ENCODE measurements at places on chromosomes 2 and 18.

DNA sequence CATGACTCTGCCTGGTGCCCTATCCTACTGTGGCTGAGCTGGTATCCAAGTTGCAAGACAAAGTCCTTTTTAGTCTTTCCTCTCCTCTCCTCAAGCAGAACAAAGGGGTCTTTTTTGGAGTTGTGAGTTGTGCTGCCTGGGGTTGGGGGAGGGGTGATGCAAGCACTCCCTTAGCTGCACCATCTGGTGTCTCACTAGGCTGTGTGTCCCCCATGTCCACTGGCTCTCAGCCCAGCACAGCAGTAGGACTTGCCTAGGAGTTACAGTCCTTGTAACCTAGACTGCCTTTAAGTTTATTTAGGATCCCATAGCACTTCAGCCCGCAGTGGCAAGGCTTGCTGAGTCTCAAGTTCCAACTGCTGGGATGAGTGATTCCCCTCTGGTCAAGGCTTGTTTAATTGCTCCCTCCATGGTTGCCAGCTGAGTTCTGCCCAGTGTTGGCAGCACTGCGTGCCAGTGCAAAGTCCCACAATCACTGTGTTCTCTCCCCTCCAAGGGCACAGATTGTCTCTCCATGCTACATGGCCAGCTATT lies 13.2 kb upstream of the ILKAP start:
- DNase-seq, result no peak

GRCh38 chr2:199862788-199863187 lies 11.8 kb upstream of the FTCDNL1 start:
- DNase-seq, result no peak

DNA sequence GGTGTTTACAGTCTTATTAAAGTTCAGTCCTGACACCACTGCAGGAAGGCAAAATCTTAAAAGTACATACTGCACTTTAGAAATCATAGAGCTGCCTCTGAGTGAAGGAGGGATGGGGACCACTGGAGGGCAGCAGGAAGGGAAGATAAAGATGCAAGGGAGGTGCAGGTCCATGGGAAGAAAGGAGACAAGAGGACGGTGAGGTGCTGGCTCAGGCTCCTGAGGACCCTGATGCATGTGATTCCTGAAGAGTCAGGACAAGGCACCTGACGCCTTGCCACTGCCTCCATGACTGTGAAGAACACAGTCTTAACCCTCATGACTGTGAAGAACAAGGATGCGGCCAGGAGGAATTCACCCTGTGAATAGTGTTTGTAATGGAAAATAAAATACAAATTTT lies 116.2 kb upstream of the NPAS2 start:
- DNase-seq, result no peak

- DNase-seq, result no peak
These were observed 16.9 kb downstream of the RPRD1A start for GRCh38 chr18:36050479-36050878.

DNA sequence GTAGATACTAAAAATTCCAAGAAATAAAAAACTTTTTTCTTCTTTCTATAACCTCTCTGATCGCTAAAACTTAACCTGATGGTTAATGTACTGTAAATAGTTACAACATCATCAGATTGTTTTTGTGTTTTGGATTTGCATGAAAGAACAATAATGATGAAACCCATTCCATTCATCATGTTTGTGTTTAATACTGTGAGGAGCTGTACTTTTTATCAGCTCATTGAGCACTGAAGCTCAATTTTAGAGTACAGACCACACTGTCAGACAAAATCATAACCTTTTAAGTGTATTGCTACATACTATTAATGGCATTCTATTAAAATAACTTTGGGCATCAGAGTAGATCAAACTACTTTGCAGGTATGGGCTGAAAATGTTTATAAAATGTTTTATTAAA lies 14.8 kb upstream of the BBS5 start:
- DNase-seq, result no peak

Data from neuronal stem cell (in vitro differentiated cells).